AG08395 (cell line): ENCODE measurements at places on chromosomes 13 and 19.

DNA sequence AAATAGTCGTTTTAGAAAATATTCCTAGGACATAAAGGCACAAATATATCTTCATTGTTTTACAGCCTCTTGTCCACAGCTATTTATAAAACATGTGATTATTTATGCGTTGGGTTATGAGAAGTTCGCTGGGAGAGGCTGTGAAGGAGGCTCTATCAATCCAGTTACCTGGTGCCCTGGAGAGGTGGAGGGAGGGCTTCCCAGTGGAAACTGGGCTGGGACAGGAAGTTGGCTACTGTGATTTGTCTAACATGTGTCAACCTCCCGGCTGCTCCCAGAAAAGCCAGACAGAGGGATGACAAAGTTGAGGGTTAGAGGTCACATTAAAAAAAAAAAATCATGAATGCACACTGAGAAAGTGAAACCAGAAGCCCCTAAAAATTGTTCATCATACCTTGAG is 346.5 kb downstream of the ZNF536 start:
- peak; percentile 11 for DNase-seq

DNA sequence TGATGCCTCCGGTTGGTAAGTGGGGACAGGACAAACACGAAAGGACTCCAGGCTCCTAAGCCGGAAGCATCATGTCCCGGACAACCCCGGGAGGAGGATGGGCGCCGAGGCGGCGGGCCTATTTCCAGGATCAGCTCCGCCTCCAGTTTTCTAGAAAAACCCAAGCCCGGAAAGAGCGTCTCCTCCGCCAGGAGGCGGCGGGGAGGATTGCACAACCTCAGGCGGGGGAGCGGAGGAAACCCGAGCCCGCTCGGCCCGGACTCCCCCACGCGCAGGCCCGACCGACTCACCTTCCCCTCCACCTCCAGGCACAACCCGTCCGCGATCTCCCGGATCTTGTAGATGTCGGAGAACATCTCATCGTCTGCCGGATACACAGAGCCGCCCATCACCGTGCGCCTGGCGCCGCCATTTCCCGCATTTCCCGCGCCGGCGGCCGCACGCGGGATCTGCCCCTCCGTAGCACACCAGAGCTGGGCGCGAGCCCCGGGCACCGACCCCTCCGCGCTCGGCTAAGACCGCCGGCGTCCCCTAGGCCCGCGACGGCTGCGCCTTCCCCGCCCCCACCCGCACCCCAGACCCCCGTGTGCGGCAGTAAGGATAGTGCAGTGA is 455 bp downstream of the TPT1 start:
- DNase-seq, result peak; percentile 81

GRCh38 chr19:11152318-11153062 is 3.1 kb downstream of the SPC24 start:
- peak; percentile 53 for DNase-seq

- no peak for DNase-seq
Observed at GRCh38 chr13:51802631-51803418, 1.1 kb downstream of the DHRS12 start.
